ENCODE measurements at places on chromosomes 11 and 22.

DNA sequence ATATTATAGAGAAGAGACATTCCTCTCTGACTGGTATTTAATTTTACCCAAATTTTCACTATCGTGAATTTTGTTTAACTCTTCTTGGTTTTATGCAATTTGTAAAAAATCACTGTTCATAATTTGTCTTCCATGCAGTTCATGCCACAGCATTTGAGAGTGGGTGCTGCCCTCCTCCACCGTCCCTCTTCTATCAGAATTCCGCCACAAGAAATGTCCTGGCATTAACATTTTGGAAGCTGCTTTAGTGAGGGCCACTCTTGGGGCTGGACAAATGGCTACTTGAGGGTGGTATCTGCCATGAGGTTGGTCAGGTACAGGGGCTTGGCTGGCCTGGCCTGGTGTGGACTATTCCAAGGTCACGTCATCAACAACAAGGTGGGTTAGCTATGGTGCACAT lies 68.3 kb upstream of the CLDN5 start:
- DNase-seq, result no peak

DNA sequence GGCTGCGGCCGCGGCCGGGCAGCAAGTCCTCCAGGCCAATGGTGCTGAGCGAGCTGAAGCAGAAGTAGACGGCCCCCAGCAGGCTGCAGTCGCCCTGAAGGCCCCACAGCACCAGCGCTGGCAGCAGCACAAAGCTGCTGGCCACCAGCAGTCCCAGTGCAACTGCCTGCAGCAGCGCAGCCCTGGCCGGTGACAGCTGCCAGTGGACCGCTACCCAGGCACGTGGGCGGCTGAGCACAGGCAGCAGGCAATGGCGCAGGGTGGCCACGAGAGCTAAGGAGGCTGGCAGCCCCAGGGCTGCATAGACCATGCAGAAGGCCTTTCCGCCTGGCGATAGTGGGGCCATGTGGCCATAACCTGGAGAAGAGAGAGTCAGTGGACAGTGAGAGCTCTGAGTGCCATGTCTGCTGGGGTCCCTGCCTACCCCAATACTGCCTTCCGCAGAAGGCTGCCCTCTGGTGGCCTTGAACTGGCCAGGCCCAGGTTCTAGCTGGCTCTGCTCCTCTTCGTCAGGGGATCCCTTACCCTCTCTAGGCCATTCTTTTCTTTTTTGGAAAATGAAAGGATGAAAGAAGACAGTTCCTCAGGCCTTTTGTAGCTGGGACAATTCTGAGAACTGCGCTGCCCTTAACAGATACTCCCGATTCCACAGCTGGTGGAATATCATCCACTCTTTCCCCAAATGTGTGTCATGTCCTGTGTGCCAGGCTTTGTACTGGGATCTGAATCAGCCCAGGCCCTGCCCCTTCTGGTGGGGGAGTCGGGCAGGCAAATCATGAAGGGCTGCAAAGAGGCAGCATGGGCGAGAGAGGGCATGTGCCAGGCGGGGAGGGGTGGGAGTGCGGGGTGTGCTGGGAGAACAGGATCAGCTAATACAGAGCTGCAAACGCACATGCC lies 1.8 kb downstream of the KCNK7 start:
- peak; percentile 30 for DNase-seq

DNA sequence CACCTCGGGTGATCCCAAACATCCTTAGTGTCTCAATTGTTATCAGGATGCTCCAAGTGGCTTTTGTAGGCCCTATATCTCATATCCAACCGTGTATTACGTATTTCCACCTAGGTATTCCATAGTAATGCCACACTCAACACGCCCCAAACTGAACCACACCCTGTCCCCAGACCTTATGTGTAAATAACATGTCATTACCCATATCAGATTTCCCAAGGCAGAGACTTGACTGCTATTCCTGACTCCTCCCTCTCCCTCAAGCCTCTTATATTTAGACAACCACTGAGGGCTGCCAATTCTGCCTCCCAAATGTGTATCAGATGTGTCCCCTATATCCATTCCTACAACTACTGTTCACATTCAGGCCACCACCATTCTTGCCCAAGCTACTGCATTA lies 132.8 kb upstream of the NCAM1 start:
- no peak for DNase-seq

DNA sequence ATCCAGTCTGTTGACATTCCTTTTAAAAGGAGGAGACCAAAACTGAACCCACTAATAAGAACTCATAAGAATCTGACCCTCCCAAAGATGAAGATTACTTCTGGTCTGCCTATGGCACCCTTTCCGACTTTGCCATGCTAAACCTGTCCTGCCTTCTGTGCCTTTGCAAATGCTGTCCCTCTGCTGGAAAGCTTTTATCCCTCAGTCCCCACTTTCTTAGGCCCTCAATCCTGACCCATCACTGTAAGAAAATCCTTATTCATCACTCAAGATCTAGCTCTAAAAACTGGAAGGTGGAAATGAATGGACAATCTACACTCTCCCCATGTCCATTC lies 10.4 kb downstream of the MPZL3 start:
- no peak for DNase-seq

- no peak for DNase-seq
Observed at GRCh38 chr11:8094656-8095055, 13.6 kb downstream of the TUB start.

GRCh38 chr22:37533995-37534394 lies 14.8 kb upstream of the CARD10 start:
- DNase-seq, result no peak

- DNase-seq, result no peak
Observed at GRCh38 chr11:2107521-2107920, 31.7 kb downstream of the IGF2 start.

DNA sequence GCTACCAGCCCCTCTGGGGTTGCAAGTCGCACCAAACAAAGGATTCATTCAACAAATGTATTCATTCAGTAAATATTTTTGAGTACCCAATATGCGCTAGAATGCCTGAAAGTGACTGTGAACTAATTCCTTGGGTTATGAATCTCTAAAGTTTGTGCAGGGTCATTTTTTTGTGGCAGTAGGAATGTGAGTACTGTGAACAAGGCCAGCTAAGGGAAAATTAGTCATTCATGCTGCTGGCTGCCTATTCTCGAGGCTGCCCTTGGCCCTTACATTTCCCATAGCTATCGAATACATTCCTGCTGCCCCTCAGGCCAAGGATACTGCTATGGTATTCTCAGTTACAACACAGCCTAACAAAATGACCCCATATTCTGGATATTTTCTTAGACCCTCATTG lies 141.6 kb downstream of the TRPC6 start:
- no peak for DNase-seq

DNA sequence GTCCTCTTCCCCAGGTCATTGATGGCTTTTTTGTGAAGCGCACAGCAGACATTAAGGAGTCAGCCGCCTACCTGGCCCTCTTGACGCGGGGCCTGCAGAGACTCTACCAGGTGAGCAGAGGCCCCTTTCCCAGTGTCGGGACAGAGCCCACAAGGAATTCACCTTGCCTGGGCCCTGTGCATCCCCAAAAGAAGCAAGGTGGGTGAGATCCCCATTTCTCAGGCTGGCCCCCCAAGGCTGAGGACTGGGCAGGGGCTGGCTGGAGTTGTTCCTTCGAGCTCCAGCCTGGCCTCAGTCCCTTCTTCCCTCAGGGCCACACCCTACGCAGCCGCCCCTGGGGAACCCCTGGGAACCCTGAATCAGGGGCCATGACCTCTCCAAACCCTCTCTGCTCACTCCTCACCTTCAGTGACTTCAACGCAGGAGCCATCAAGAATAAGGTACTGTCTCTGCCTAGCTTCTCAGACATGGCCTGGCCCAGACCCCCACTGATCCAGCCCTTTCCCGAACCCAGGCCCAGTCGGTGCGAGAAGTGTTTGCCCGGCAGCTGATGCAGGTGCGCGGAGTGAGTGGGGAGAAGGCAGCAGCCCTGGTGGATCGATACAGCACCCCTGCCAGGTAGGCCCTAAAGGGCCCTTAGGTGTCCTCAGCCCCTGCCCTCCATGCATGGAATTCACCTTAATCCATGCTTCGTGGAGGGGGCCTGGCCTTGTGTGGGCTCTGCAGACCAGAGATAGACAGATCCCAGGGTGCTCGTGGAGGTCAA lies 4.7 kb downstream of the MUS81 start:
- no peak for DNase-seq

GRCh38 chr11:62909107-62909894 lies 11.9 kb downstream of the CHRM1 start:
- DNase-seq, result no peak

DNA sequence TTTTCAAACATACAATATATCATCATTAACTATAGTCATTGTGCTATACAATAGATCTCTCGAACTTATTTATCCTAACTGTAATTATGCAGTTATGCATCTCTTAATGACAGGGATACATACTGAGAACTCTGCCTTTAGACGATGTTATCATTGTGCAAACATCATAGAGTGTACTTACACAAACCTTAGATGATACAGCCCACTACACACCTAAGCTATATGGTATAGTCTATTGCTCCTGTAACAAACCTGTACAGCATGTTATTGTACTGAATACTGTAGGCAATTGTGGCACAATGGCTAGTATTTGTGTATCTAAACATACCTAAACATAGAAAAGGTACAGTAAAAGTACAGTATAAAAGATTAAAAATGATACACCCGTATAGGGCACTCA lies 27.4 kb upstream of the NRGN start:
- no peak for DNase-seq

GRCh38 chr22:50542416-50542927 lies 3.2 kb upstream of the KLHDC7B start:
- DNase-seq, result no peak

DNA sequence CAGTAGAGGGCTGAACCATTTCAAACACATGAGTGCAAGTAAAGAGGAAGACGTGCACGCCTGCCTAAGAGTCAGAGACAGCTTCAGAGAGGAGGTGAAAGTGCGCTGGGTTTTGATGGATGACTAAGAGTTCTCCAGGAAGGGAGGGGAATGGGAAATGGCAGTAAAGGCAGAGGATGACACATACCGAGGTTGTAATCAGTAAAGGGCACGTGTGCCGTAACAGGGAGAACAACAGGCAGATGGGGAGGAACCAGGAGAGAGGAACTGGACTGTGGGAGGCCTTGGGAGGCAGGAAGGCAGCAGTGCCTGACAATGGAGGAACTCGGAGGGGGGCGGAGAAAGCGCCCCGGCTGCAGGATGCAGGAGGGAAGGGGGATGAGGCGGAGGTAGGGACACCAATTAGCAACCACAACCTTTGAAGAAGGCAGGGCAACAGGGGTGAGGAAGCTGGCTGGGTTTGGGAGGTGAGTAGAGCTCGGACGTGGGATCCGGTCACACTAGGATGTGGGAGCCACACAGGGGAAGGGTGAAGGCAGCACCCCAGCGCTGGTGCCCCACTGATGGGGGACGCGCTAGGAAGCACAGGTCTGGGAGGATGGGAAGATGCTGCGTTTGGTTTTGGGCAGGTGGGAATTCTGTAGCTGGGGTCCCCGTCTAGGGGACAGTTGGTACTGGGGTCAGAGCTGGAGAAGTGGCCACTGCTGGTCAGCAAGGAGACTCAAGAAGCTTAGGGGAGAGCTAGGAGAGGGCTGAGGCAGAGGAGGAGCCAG lies 67.4 kb downstream of the SCUBE1 start:
- no peak for DNase-seq

GRCh38 chr22:42646569-42647525 lies 2.3 kb downstream of the CYB5R3 start:
- no peak for DNase-seq

DNA sequence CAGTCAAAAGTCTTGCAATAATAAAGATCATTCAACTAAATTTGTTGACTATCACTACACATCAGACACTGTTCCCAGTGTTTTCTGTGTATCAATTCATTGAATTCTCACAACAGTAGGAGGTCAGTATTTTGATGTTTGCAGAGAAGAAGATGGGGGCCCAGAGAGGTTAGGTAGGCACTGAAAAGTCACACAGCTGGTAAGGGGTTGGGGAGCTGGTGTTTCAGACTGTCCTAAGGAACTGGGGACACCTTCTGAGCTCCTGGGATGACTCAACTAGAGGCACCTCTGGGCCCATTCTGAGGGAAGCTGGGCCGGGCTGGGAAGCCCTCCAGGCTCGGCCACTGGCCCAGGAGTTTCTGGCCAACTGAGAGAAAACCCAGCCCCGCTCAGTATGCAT lies 180.0 kb downstream of the DSCAML1 start:
- no peak for DNase-seq

GRCh38 chr11:129375751-129376657 lies at the start of gene BARX2:
Gene BARX2, plus strand, starts transcription at chr11:129375848. Its CDS starts 188 bp downstream, at chr11:129376036.
- no peak for DNase-seq

GRCh38 chr11:86765203-86765602 lies 35.1 kb upstream of the PRSS23 start:
- DNase-seq, result no peak

DNA sequence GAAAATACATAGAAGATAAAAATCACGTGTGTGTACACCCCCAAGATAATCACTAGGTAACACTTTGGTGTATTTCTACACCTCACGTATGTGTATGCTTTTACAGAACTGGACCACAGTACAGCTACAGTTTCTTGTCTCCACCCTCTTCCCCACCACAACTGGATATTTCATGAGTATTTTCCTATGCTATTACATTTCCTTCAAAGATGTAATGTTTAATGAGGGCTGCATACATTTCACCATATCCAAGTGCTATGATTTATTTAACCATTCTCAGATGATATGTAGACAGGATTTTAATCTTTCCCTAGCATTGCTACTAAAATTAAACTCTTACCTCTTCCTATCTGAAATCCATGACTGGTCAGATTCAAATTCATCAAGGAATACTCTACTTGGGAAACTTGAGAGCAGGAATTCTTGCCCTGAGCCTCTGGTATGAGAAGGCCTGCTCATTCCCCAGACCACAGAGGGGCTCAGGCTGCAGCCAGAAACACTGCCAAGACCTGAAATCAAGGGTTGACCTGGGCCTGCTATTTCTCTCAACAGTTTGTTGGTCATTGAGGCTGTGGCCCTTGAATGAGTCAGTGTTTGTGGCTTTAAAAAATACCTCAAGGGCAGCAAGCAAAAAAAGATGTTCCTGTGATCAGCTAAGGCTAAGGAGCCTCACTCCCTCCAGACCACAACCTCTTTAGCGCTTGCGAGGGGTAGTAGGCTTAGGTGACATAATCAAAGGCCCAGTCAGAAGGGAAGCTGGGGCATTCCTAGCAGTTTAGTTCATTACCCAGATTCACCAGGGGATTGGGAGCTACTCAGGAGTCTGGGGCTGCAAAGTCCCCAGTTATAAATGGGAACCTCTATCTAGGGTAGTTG lies 55.5 kb downstream of the ABTB2 start:
- no peak for DNase-seq

DNA sequence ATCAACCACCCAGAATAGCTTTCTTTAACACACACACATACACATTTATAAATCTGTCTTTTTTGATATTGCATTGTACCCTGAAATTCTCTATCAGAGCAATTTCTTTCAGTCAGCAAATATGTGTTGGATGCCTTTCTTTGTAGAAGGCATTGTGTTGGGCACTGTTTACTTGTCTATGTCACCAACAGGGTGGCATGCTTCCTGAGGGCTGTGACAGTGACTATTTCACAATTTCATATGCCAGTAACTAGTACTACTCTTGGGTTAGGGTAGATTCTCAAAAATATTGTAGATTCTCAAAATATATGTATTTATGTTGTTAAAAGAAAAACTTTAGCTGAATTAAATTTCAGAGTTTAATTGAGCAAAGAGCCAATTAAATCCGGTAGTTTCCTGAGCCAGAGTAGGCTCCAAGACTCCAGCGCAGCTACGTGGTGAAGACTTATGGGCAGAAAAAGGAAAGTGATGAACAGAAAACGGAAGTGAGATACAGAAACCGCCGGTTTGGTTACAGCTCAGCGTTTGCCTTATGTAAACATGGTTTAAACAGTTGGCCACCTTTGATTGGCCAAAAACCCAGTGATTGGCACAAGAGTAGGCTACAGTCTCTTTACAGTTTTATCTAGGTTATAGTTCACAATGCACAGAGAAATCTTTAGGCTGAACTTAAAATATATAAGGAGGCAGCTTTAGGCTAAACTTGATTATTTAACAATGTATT lies 723.3 kb downstream of the NTM start:
- no peak for DNase-seq
